ENCODE measurements at places on chromosomes 12 and 14. TPM values are rescaled to one million over a fixed set of nuclear protein-coding genes. Genes with fewer than 3 reads are reported as not detected.

Gene EMP1
- 0.50 TPM for polyA plus RNA-seq

Gene C12orf56
- polyA plus RNA-seq: not detected

Gene NFE2
- not detected for polyA plus RNA-seq

Gene ANKS1B
- polyA plus RNA-seq: not detected

Gene GPRC5A
- polyA plus RNA-seq: not detected

Gene EPS8
- polyA plus RNA-seq: 3.5 TPM

Gene TBX5
- polyA plus RNA-seq: not detected

Gene ADAM21
- polyA plus RNA-seq: not detected

Gene SERPINA1
- not detected for polyA plus RNA-seq
